ENCODE measurements at places on chromosomes 13 and 19. TPM values are rescaled to one million over a fixed set of nuclear protein-coding genes. Genes with fewer than 3 reads are reported as not detected.

Gene ZNF382
- 6.7 TPM for total RNA-seq

Gene AP1M2
- total RNA-seq: 40.2 TPM

GRCh38 chr13:105170438-105170837 is 1365.0 kb downstream of the EFNB2 start:
- DNase-seq: no peak

GRCh38 chr13:106628936-106629659 is 61.2 kb upstream of the ARGLU1 start:
- peak; percentile 91 for DNase-seq

- DNase-seq: no peak
These were observed 6.3 kb downstream of the SERP2 start for GRCh38 chr13:44379885-44380284.

GRCh38 chr13:46624353-46624752 is 71.4 kb downstream of the LRCH1 start:
- DNase-seq: no peak

- DNase-seq: no peak
These were observed 482.2 kb downstream of the SLITRK5 start for GRCh38 chr13:88153353-88153752.

DNA sequence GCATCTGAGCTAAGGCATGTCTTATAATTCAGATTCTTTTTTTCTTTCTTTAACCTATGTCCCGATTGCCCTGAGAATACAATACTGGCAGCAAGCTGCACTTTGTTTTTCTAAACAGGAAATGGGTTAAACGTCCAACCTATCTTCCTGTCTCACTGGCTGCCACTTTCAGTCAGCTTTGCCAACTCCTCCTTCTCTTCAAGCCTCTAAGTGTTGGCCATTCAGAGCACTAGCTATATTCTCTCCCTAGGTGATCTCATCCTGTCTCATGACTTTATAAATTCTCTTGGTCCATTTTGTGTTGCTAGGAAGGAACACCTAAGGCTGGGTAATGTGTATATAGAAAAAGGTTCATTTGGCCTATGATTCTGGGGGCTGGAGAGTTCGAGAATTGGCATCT is 109.5 kb upstream of the TSC22D1 start:
- DNase-seq: no peak

- peak; percentile 90 for DNase-seq
These were observed at the start of gene CCDC106 for GRCh38 chr19:55647732-55648584. CCDC106 (plus strand) TSS chr19:55648212; CDS start chr19:55649047, 835 bp downstream.

DNA sequence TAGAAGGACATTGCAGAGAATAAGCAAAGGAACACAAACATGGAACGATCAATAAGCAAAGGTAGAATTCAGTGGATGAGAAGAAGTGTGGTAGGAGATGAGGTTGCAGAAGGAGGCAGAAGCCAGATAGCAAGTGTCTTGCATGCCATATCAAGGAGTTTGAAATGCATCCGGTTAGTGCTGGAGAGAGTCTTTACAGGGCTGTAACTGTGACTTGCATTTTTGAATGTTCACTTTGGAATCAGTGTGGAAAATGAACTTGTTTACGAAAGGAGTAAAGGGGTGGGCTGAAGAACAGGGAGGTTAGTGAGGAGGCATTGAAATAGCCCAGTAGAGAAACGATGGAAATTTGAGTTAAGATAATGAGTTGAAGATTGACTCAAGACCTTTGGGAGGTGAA is 90.7 kb upstream of the MBNL2 start:
- DNase-seq: no peak

GRCh38 chr19:15378534-15379082 is 979 bp downstream of the AKAP8 start:
- peak; percentile 58 for DNase-seq

- no peak for DNase-seq
These were observed 82.1 kb downstream of the DLEU7 start for GRCh38 chr13:50761406-50761805.

DNA sequence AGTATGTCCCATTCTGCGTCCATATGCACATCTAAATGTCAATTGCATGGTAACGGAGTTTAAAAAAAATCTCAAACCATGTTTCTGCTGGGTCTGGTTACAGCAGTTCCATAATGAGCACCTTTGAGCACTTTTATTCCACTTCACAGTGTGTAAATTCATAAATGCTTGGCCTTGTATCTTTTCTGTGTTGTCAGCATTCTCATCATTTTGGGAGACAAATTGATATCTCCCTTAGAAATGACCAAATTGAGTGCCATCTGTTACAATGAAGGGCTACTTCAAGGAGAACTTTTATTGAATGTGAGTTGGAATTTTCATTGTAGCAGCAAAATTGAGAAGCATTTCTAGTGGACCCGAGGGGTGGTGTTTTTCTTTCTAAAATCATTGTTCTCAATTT is 432.9 kb upstream of the PCDH9 start:
- DNase-seq: no peak

DNA sequence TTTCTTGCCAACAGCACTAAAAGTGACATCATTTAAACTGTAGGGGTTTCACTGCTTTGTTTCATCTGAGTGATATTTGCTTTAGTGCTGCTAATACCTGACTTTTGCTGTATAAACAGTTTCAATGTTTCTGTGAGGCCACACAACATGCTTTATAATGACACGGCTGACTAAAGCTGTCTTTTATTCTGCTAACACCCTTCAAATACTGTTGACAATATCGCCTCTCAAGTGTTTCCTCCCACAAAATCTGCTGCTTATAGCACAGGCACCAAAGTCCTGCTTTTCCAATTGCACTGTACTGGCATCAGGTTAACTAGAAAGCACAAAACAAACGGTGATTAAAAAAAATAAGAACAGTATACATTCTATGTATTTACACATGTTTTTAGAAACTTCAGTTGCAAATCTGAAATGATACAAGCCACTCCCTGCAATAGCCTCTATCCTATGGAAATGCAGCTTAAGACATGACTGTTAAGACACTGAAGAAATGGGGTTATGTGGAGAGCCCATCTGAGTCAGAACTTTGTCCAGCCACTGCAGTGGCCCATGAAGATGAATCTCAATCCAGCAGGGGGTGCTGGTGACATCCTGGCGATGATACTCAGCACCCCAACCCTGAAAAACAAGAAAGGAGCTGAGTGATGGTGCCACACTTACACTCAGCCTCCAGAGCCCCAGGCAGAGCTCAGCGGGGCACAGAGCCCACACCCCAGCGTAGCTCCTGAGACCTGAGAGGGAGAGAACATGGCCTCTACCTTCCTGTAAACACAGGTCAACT is 29.4 kb downstream of the RFXAP start:
- no peak for DNase-seq

- DNase-seq: peak; percentile 98
These were observed at the start of gene PPAN for GRCh38 chr19:10106100-10106936. PPAN (plus strand) TSS chr19:10106362; CDS start chr19:10106395, 33 bp downstream.

- DNase-seq: no peak
These were observed 107.2 kb downstream of the RAB20 start for GRCh38 chr13:110454227-110454859.
